ENCODE measurements at places on chromosomes 3 and 15.

DNA sequence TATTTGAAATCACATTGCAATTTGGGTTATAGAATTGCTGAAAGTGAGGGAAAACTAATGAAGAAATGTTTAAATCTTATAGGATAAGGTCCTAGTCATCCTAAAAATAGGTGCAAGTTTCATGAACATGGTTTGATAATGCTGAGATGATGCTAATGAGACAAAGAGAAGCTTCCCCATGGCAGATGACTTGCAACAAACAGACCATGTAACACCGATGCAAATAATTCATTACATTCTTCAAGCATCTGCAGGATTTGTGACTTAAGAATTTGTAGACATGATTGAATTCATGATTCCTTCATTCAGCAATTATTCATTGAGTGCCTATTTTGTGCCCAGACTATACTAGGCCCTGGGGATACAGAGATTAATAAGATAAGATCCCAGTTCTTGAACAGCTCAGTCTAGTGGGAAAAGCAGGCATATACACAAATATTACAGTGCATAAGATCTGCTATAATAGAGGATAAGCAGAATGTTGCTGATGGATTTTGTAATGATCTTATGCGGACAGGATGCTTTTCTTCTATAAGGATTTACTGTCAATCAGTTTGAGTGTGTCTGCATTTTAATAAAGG, 367.9 kb upstream of the GBE1 start:
- no peak for DNase-seq

GRCh38 chr15:76174654-76175053, 114.9 kb downstream of the TMEM266 start:
- no peak for DNase-seq

GRCh38 chr3:58557491-58557890, 19.7 kb downstream of the FAM107A start:
- DNase-seq = no peak

DNA sequence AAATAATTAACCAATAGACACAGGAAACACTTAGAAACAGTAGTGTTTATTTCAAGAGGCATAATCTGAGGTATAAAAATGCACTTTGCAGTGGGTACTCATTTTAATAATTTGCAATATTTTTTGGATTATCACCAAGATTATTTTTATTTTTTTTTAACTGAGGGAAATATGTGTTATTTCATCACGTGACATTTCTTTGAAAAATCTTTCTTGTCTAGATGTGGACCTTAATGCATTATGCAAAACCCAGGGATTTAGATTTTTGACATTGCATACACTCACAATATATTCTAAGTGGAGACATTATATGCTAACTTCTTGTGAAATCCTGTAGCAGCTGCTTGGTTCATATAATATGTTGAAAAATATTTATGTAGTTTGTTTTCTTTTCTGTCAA, 260.4 kb upstream of the MEIS2 start:
- no peak for DNase-seq

- DNase-seq = no peak
Measured at GRCh38 chr3:156729460-156730179, 55.2 kb downstream of the TIPARP start.

GRCh38 chr15:48423342-48423741, 92.1 kb downstream of the DUT start:
- no peak for DNase-seq

- no peak for DNase-seq
Measured at GRCh38 chr15:78879517-78880241, 7.0 kb downstream of the MORF4L1 start.

GRCh38 chr3:20141851-20142250, 44.2 kb downstream of the SGO1 start:
- no peak for DNase-seq

Data from T-cell (primary cell).